ENCODE measurements at places on chromosomes 1 and 21.

- H3K36me3 ChIP-seq: no peaks in the 10 kb centered on the region
- H3K4me1 ChIP-seq: no peaks in the 10 kb centered on the region
- H3K27me3 ChIP-seq: no peaks in the 10 kb centered on the region
- no peak overlapping the region for H3K4me3 ChIP-seq
- no peak overlapping the region for H3K27ac ChIP-seq
These were observed 33.4 kb upstream of the ATP1B1 start for GRCh38 chr1:169072945-169073725.

DNA sequence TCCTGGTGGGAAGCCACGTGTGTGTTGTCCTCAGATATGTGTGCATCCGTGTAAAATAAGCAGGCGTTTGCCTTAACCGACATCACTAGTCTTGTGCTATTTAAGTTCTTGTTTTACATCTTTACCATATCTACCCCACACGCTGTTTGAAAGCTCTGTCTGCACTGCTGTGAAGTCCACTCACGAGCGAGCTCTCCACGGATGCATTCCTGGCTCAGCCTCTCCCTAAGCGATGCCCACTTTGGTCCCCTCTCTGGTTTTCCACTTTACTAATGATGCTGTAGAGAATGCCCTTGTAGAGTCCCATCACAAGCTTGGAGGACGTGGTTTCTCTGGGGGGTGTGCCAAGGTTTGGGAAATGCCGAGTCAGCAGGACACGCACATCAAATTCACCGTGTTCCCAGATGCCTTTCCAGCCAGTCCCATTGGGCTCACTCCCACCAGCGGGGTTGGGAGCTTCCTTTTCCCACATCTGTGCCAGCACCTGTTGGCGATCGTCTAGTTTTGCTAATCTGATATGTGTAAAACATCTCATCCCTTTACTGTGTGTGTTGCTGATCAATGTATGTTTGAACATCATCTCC is 43.8 kb downstream of the ACTL8 start:
- no peak overlapping the region for H3K27ac ChIP-seq
- no peaks in the 10 kb centered on the region for H3K27me3 ChIP-seq
- H3K4me1 ChIP-seq: no peaks in the 10 kb centered on the region
- H3K36me3 ChIP-seq: no peaks in the 10 kb centered on the region
- no peak for DNase-seq

GRCh38 chr1:207740207-207740606 is 11.6 kb upstream of the CD46 start:
- H3K36me3 ChIP-seq: no peaks in the 10 kb centered on the region
- no peak for DNase-seq
- H3K27ac ChIP-seq: no peak overlapping the region
- H3K4me1 ChIP-seq: no peaks in the 10 kb centered on the region
- H3K4me3 ChIP-seq: no peak overlapping the region
- H3K27me3 ChIP-seq: no peaks in the 10 kb centered on the region

GRCh38 chr21:46051379-46051770 is 46.5 kb upstream of the COL6A2 start:
- DNase-seq: no peak
- H3K36me3 ChIP-seq: no peaks in the 10 kb centered on the region
- no peak overlapping the region for H3K27ac ChIP-seq
- H3K4me1 ChIP-seq: no peaks in the 10 kb centered on the region

DNA sequence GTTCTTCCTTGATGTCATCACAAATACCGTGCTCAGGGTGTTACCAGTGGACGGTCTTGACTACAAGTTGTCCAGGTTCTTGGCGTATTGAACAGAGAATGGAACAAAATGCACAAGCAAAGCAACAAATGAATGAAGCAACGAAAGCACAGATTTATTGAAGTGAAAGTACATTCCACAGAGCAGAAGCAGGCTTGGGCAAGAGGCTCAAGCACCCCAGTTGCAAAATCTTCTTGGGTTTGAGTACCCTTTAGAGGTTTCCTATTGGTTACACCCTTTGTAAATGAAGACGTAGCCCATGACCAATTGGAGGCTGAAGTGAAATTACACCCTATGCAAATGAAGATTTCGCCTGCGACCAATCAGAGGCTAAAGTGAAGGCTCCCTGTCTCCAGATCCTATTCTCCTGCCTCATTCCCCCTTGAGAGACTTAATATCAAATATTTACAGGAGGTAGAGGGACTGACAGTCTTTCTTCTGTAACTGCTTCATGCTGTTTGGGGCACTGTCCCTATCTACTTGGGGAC is 38.3 kb downstream of the YY1AP1 start:
- H3K4me3 ChIP-seq: no peak overlapping the region
- H3K4me1 ChIP-seq: no peaks in the 10 kb centered on the region

DNA sequence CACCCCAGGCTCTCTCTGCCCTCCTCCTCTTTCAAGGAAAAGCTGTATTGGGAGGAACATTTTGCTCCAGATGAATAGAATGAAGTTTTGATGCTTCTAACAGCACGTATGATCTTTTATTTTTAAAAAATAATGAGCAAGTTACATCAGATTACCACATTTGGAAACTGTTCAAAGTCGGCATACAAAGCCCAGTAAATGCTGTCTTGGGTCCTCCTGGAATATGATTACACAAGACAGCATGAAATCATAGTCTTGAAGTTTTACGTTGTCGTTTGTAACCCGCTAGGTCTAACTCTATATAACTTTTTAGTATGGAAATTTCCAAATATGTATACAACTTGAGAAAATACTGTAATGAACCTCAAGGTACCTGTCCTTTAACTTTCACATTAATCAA is 385.6 kb downstream of the HLX start:
- DNase-seq: no peak
- no peaks in the 10 kb centered on the region for H3K27me3 ChIP-seq
- no peak overlapping the region for H3K4me3 ChIP-seq
- no peaks in the 10 kb centered on the region for H3K36me3 ChIP-seq
